ENCODE measurements at places on chromosomes 6 and 20. TPM values are rescaled to one million over a fixed set of nuclear protein-coding genes. Genes with fewer than 3 reads are reported as not detected.

Gene CST2
- total RNA-seq = not detected

Gene SLC16A10
- not detected for total RNA-seq

Gene OR11A1
- not detected for total RNA-seq

Gene TBXT
- total RNA-seq = not detected

Gene DNAJC5
- total RNA-seq = 43.3 TPM

Gene RBCK1
- total RNA-seq = 59.2 TPM

Gene SLC32A1
- total RNA-seq = not detected

Gene HLA-DMA
- 2.9 TPM for total RNA-seq

Data from smooth muscle cell of the coronary artery (primary cell).